ENCODE measurements at places on chromosomes 2 and 18.

GRCh38 chr18:12318334-12318697 lies 10.3 kb downstream of the TUBB6 start:
- no peaks in the 10 kb centered on the region for H3K27me3 ChIP-seq
- no peak overlapping the region for H3K27ac ChIP-seq
- no peaks in the 10 kb centered on the region for H3K36me3 ChIP-seq

DNA sequence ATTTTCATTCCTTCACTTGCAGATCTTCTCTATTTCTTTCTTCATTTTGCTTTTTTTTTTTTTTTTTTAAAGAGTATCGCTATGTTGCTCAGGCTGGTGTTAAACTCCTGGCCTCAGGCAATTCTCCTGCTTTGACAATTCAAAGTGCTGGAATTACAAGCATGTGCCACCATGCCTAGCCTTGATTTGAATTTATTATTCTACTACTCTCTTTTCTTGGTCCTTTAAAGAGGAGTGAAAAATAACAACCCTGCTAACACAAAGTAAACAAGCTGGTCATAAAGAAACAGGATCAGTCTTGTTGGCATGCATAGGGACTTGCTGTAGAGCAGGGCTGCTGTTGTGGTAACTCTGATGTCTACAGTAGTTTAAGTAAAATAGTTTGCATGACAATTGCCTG lies 1615.3 kb upstream of the ZEB2 start:
- no peak overlapping the region for H3K27ac ChIP-seq
- no peak for DNase-seq
- no peaks in the 10 kb centered on the region for H3K4me1 ChIP-seq

- DNase-seq, result no peak
- H3K27ac ChIP-seq, result no peak overlapping the region
- H3K27me3 ChIP-seq, result no peaks in the 10 kb centered on the region
Measured at GRCh38 chr2:61266632-61267505, 104.9 kb downstream of the C2orf74 start.

- no peak overlapping the region for H3K27ac ChIP-seq
- no peak for DNase-seq
- no peaks in the 10 kb centered on the region for H3K27me3 ChIP-seq
- no peak overlapping the region for H3K4me3 ChIP-seq
- no peaks in the 10 kb centered on the region for H3K36me3 ChIP-seq
Measured at GRCh38 chr18:57533868-57534510, 52.5 kb downstream of the FECH start.
